Stimulated activated CD4-positive, alpha-beta T cell treated with anti-CD3 and anti-CD28 coated beads, Interleukin-4, amount 100 ng/mL, for 4 hours (primary cell): ENCODE measurements at places on chromosomes 4 and X.

DNA sequence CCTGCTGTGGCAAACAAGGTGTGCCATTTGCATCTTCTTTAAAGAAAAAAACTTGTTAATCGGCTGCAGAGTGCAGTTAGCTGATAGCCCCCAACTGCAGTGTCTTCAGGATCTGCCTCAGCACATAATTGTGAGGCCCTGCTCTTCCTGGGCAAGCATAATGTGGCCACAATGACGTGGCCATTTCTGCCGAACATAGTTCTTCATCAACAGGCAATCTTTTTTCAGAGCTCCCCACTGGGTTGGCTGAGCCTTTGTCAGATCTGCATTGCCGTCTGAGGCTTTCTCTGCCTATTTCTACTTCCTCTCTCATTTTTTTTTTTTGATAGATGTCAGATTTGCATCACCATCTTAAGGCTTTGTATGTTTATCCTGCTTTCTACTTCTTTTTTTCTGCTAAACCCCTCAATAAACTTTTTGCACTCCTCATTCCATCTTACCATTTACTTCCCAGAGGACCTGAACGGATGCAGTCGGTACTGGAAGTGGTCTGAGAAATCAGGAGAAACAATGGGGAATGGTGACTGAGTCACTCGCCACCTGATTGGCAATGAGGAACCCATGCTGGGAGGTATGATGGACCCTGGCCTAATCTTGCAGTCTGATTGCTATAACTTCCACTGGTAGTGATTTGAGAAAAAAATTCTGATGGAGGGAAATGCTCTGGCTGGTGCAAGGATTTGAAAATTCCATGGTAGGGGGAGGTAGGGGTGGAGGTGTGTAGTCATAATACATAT, 21.2 kb upstream of the TAB3 start:
- DNase-seq = no peak

DNA sequence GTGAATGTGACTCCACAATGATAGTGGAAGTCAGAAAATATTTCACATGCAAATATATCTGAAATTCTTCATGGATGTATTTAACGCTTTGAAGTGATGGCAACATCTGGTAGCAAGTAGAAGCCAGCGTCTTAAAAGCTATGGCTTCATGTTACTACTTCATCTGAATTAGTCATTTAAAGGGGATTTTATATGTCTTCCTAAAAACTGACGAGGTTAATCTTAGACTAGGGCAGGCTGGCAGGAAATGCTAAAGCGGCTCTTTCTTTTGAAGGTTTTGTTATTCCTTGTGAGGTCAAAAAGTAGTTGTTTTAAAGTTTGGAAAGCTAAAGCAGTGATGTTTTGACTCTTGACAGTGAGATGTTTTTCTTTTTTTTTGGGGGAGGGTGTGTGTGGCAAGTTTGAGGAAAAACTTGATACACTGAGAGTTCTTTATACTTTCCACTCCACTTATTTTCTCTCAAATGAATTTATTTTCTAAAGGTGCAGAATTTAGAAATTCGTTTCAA, 22.6 kb downstream of the PLS3 start:
- no peak for DNase-seq

GRCh38 chrX:150594584-150594983, 26.2 kb downstream of the MTM1 start:
- no peak for DNase-seq

DNA sequence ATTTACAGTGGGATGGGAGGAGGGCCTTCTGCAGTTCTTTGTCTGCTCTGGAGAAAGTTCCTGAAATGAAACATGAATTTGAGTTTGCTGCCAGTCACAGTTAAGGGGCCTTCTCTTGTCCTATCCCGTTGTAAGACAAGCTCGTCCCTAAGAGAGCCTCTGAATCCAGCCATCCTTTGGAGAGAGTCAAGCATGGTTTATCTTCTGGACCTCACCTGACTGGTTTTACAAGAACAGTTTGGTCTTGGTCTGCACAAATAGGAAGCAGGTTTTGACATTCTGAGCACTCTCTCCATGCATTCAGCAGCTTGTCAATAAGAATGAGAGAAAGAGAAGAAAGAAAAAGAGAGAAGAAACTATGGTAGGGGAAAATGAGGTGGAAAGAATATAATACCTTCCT, 20.4 kb upstream of the TENM3 start:
- no peak for DNase-seq

DNA sequence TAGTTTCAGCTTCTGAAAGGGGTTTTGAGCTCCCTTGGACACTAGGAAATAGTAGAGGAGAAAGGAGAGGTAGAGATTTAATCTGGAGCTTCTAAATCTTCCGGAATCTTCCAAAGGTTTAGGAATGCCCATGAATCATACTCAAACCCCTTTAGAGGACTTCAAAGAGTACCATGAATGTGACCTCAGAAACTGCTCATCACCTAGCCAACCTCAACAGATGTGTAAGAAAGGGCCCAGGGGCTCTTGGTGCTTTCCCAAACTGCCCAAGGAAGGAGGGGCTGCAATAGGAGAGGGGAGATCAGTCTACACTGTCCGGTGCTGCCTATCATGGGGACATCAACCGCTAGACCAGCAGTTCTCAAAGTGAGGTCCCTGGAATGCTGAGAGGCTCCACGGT, 109.1 kb downstream of the RBM47 start:
- DNase-seq = no peak

DNA sequence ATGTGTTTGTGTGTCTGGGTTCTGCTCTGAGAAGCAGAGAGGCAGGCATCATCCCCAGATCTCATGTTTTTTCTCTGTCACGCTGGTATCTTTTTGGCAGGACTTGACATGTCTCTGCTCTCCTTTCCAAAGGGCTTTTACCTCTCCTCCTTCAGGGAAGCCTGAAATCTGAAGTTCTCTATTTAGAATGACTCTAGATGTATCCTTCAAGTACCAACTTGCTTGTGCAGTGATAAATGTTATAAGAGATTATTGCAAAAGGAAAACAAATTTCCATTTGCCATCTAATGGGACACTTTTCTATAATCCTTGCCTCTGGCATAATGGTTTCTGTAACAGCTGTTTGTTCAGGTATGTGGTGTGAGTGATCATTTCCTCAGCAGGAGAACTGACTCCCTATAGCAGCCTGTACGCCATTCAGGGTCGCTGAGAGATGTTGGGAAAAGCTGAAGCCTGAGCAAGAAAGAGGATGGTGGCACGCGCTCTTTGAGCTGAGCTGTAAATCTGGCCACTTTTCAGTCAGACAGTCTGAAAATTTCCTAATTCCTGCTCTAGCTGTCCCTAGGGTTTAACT, 72.5 kb downstream of the CNGA2 start:
- no peak for DNase-seq

DNA sequence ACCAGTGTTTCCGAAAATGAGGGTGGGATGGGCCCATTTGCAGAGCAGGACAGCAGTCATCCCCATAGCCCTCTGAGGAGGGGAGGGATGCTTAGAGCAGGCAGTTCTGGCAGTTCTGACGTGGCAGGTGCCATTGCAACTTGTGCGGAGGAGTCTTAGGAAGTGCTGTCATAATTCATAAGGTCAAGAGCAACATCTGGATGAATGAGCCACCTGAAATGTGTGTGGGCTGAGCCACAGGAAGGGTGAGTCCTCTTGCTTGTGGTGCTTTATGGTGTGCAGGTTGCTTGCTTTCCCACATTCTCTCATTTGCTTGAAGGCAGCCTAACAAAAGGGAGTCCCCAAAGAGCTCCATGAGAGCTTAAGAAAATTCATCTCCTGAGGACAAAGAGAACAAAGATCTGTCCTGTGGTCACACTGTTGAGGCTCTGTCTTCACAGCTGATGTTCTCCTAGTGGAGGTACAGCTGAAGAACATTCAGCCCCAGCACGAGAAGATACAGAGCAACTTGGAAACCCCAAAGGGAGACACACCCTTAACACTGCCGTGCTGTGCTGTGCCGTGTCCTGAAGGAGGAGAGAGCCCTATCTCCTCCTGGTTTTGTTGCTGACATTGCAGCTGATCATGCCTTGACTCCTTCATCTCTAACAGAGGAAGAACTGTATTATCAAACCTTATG, 60.3 kb downstream of the DLG3 start:
- no peak for DNase-seq
